ENCODE measurements at places on chromosomes 4 and X. TPM values are rescaled to one million over a fixed set of nuclear protein-coding genes. Genes with fewer than 3 reads are reported as not detected.

- DNase-seq = no peak
These were observed 29.5 kb upstream of the BMP15 start for GRCh38 chrX:50881028-50881427.

DNA sequence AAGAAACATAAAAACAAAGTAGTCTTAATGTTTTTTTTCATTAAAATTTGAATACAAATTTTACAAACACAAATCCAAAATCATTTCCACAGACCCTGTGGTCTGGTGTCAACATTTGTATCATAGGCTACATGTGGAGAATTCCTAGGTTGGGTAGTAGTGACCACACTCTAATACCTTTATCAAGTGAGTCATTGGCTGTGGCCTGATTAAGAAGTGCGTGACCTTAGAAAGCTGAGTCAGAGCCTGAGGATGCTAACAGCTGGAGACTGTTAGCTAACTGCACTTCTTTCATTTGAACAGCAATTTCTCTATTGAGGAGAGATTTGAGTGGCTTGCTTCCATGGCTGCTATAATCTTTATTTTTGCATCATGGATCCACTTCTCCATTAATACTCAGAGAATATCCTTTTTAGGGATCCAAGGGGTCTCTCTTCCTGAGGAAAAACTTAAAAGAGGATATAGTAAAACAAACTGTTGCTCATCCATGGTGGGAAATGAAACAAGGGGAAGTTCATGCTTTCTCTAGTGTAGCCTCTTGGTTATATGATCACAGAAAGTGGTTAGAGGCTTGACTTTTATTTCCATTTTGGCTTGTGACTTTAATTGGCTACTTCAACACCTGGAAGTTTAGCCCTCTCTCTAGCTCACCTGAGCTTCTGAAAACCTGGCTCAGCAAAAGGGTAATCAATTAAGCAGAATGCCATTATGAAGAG, 335.8 kb downstream of the PABPC4L start:
- peak; percentile 64 for DNase-seq

GRCh38 chr4:16897991-16898827, at the start of gene LDB2:
Gene LDB2, minus strand, starts transcription at chr4:16898645.
- DNase-seq = peak; percentile 88

DNA sequence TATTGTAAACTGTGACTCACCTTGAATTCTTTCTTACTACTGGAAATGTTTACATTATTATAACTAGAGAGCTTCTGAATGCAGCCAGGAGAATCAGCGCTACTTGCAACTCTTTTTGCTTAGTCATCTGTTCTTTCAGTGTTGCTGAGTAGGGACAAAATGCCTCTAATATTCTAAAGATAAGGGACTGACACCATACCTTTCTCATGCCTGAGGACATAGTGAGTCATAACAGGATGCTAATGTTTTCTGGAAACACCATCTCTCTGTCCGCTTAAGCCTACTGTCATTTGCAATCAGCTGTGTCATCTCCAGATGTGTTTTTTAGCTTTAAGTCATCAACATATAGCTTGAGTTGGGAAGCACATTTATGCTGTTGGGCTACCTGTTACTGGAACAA, 108.3 kb downstream of the QRFPR start:
- DNase-seq = no peak

DNA sequence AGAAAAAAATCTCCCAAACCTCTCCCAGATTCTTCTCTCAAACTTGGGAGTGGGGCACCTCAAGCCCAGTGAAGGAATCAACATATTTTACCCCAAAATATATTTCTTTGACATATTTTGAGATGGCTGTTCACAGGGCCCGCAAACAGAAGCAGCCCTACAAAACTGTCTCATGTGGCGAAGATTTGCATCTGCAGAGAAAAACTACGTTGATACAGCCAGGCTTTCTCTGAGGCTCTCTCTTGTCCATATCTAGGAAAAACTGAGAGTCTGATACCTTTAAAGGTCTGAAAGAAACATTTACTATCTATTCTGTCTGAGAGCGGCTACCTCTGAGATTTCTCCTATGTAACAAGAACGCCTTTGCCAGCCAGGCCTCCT, 23.3 kb upstream of the TMSB4X start:
- DNase-seq = no peak

DNA sequence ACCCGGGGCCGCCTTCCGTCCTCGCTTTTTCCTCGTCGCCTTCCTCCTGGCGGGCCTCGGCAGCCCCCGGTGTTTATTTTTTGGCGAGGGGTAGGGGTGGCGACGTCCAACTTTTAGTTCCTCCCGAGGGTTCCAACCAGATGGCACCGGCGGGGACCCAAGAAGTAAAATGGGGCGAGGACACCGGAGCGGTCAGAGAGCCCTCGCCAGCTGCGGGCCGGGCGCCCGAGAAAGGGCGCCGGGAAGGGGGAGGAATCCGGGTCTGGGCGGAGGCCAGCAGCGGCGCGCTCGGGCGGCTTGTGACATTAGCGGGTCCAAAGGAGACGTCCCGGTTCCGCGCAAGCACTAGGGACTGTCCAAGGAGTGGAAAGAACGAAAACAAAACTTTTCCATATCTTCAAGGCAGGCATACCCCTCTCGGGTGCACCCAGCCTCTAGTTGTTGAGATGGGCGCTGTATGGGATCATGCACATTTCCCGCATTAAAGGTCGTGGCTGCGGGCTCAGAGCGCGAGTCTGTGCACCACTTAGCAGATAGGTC, 691 bp upstream of the USP46 start:
- DNase-seq = peak; percentile 80

- no peak for DNase-seq
These were observed 17.1 kb downstream of the RPS6KA6 start for GRCh38 chrX:84170931-84171330.

- DNase-seq = no peak
These were observed 1.1 kb upstream of the FGF16 start for GRCh38 chrX:77446029-77446585.

GRCh38 chrX:153063315-153063714, 7.0 kb downstream of the PNMA3 start:
- DNase-seq = no peak

- DNase-seq = no peak
These were observed 4.6 kb downstream of the RAB33A start for GRCh38 chrX:130176354-130176776.

GRCh38 chr4:145933134-145933533, 5.5 kb downstream of the ZNF827 start:
- DNase-seq = no peak

DNA sequence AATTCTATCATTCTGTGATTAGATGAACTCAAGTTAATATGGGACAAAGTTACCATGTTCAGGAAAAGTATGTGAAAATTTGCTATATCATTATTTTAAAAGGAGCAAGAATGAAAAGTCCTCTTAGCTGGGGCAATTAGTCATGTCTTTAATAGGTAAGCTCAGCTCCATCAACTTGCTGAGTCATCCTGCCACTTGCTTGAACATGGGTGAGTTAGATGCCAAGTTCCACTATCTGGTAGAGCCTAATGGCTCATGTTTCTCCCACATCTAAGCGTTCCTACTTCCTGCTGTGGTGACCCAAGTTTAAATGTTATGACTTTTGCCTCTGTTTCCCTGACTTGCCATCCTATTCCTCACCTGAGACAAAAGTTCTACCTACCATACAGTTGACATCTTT, 276.8 kb downstream of the ZNF674 start:
- peak; percentile 36 for DNase-seq

DNA sequence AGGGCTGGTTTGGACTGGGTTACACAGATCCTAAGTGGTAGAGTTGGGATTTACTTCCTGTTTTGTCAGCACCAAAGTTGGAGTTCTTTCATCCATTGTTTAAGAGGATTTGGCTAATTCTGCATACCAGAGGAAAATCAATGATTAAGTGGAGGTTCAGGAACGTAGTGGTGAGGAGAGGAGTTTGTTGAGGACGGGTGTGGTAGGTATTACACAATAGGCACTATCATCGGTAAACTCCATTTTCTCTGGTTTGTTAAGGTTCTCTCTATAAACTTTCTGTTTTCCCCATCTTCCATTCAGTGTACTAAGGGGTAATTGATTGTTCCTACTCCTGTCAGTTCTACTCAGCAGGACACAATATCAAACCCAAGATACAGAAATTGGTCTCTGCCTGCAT, 107.5 kb upstream of the VCX2 start:
- no peak for DNase-seq

DNA sequence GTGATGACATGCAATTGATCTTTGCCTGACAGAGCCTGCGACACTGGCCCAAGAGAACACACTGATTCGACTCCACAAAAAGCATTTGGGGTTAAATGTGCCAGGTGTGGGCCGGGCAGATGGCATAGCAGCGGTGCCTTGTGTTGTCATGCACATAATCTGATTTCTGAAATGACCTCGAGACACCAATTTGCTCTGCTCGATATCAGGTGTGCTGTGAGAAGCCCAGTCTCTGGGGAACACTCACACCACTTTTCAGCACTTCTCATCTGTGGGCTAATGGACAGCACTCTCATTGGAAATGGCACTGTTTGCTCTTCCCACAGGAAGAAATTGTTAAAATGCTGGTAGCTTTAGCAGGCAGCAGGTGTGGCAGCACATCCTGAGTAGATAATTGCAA, 738.3 kb upstream of the TENM3 start:
- DNase-seq = no peak

DNA sequence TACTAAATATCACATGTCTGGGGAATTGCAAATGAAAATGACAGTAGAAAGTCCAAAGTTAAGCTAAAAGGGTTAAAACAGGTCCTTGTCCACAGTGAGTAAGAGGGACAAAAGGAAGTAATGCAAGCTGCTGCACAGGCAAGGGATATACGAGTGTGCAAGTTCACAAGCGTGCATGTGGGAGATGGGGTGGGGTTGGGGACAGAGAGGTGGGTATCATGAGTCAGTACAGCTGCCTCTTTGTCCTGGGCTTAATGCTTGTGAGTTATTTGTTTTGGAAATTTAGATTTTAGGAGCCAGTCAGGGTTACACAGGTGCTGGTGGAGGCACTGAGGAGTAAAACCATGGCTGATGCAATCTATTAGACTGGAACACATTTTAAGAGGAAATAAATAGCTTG, 3.3 kb upstream of the GPRASP2 start:
- DNase-seq = no peak

- DNase-seq = no peak
These were observed 61.6 kb upstream of the NAP1L5 start for GRCh38 chr4:88759039-88759894.

DNA sequence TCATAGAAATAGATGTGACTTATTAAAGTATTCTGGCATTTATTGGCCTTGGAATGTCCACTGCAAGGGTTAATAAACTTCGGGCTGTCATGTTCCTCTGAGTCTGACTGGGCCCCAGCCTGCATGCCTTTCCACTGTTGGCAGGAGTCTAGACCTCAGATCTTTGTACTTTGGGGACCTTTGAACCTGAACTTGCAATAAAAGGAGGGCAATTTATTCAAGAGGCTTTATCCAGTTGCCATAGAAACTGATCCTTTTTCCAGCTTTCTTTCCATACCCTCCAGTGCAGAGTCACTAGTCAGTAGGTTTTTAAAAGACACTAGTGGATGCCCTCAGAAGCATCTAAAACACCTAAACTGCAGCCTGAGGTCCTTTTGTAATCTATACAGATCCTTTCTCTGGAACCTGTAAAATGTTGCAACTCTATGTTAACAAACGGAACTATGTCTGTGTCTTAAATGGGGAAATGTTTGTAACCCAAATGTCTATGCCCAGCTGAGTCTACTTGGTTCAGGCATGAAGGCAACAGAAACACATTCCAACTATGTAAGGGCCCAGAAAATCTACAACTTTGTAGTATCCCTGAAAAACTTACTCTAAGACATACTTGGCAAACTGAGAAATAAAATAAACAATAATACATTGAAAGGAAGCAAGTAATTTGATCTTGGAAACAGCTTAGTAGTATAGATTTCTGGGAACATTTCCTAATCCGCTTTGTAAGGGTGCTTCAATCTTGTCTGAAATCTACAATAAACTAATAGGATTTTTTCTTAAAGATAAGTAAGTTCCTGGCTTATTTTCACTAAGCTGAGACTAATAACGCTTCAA, 41.5 kb downstream of the SOWAHB start:
- no peak for DNase-seq

DNA sequence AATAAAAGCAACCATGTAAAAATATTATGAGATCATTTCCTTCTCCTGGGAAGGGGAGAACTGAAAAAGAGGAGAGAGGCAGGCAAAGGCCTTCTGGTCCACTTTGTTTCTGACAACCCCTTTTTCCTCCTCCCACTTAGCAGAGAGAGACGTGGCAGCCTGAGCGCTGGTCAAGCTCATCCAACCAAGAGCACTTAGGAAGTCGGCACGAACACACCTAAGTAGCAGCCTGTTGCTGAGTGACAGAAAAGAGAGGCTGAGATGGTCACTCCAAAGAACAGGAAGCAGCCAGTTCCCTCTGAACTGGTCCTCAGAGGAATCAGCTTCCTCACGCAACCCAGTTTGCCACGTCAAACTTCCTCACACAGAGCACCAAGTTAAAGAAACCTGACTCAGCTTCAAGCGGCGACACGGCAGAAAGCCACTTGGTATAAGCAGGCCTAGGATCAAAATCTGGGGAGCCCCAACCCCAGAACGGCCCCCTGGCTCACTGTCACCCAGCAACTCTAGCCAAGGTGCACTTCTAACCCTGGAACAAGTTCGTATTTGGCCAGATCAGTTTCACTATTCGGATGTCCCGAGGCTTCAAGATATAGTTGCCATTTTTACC, 861 bp downstream of the SEC24D start:
- peak; percentile 76 for DNase-seq

DNA sequence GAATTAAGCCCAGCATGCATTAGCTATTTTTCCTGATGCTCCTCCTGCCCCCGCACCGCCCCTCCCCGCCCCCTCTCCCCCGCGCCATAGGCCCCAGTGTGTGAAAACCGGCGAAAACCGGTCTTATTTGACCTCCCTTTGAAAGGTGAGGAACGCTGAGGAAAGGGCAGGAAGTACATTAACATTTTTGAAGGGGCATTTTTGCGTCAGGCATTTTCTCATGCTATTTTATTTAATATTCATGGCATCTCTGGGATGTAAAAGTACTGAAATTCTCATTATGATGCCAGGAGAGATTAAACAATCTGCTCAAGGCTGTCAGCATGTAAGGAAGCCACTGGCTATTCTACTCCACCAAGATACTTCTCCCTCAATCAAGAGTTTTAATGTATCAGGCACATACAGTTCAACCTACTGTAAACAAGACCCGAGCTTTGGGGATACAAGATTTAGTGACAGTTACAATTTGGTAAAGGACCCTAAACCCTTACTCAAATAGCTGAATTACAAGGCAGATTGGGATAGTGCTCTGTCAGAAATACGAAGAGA, 1.2 kb upstream of the NMU start:
- no peak for DNase-seq

The GPC4 gene
- 0.96 TPM for total RNA-seq

The WWC2 gene
- 11.4 TPM for total RNA-seq

The GABRG1 gene
- not detected for total RNA-seq

The ATP2B3 gene
- not detected for total RNA-seq

The CCNA2 gene
- 140 TPM for total RNA-seq

The C4orf36 gene
- total RNA-seq = 0.32 TPM

The DGAT2L6 gene
- not detected for total RNA-seq

The VCX3B gene
- total RNA-seq = not detected

The TCEAL5 gene
- not detected for total RNA-seq

The SPANXC gene
- not detected for total RNA-seq

The TKTL2 gene
- total RNA-seq = not detected

The RAI2 gene
- total RNA-seq = not detected

The MAGEB17 gene
- total RNA-seq = not detected

The GASK1B gene
- total RNA-seq = 4.1 TPM

The ATP11C gene
- total RNA-seq = 38.2 TPM
